Left lung (tissue), 14 donors: ENCODE measurements at places on chromosomes 3 and 15. TPM values are rescaled to one million over a fixed set of nuclear protein-coding genes. Genes with fewer than 3 reads are reported as not detected.

Gene ROBO2
- polyA plus RNA-seq = 51.5 TPM

Gene TNFAIP8L3
- 3.0 TPM for polyA plus RNA-seq

Gene TUSC7
- not detected for polyA plus RNA-seq

Gene SNX22
- 3.5 TPM for polyA plus RNA-seq

Gene IL5RA
- polyA plus RNA-seq = 3.2 TPM

Gene CRYBG3
- 28.9 TPM for polyA plus RNA-seq

Gene ITIH3
- 4.0 TPM for polyA plus RNA-seq
